ENCODE measurements at places on chromosomes 5 and 9.

DNA sequence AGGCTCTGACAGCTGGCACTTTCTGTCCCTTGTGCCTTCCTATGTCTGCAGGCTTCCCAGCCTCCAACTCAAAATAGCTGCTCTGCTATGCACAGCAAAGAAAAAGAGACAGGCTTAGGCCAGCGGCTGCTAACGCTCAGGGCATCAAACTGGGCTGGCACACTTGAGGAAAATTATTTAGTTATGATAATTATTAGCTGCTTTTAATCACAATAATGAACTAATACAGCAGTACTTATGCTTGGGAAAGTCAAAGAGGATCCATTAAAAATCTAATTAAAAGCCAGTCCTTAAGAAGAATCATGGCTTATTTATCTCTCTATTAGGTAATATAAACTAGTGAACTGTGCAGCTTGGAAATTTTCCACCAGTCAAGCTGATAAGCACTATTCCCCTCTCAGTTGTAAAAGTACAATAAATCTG, 233.2 kb downstream of the SLIT3 start:
- DNase-seq: no peak

DNA sequence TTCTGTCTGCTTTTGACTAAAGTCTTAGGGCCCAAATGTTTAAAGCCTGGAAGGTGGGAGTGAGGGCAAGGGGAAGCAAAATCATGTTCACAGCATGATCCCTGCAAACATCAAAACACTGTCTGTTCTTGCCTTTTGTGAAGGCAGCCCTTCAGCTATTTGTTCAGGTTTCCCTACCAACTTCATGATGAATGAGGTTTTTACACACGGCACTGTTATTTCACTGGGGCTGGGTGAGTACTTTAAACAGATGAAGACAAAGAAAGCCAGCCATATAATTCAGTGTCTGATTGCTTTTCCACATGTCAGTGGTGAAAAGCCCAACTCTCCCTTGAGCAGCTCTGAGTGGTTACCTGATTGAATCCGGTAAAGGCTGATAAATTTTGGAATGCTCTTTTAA, 224.7 kb upstream of the GRAMD2B start:
- no peak for DNase-seq

GRCh38 chr9:129962889-129963703, 79.9 kb downstream of the FNBP1 start:
- DNase-seq: peak; percentile 50

- DNase-seq: no peak
Measured at GRCh38 chr9:35448496-35448895, 41.4 kb upstream of the RUSC2 start.

DNA sequence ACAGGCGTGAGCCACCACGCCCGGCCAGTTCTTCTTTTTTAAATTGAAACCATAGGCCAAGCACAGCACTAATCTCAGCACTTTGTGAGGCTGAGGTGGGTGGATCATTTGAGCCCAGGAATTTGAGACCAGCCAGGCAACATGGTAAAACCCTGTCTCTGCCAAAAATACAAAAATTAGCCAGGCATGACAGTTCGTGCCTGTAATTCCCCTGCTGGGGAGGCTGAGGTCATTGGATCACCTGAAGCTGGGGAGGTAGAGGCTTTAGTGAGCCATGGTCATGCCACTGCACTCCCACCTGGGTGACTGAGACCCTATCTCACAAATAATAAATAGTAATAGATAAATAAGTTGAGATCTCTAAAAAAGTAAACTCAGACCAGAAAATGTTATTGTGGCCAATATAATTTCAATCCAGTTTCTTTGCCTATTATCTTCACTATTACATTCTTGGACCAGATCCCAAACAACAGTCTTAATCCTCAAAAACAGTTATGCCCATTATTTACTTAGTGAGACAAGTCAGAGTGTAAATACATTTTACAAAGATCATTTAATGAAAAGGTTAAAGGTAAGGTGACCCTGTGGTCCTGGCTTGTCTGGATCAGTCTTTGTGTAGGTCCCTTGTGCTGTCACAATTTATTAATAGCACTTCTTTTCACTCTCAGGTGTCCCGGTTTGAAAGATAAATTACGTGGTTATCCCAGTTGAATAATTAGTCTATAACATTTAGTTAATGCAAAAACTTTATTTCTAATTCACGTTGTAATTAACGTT, 53.6 kb downstream of the RAB24 start:
- no peak for DNase-seq

DNA sequence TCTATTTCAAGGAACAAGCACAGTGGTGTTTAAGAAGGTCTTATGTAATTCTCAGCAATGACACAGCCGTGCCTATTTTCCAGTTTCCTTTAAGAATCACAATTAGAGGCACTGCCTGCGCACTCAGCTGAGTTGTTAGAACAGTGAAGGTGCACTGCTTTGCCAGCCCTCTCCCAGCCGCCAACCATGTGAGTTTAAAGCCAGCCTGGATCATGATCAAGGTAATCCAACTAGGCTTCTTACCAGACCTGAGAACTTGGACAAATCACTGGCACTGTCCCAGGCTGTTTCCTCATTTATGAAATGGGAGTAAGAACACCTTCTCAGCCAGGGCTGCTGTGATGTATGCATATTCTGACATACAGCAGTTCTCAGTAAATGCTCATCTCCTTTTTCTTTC, 99.6 kb downstream of the ASTN2 start:
- DNase-seq: no peak

DNA sequence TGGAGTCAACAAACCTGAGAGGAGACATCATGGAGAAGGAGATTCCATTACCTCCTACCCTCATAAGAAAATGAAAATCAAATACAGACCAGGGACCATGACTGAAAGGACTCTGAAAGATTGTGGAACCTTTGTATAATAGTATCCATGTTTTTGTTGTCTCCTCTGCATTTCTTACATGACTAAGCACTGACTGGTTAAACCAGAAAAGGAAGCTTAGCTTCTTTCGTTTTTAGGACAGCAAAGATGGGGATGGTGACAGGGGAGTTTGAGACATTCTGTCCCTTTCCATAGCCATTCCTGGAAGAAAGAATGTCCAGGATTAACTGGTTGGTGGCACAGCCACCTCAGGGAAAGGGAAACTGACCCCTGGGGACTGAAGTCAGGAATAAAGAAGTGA, 22.2 kb downstream of the ITGA1 start:
- DNase-seq: peak; percentile 52

Data from AG08395 (cell line).